Tibial nerve (tissue), 4 donors: ENCODE measurements at places on chromosomes 11 and 22.

- no peaks in the 10 kb centered on the region for H3K27me3 ChIP-seq
- H3K27ac ChIP-seq: no peak overlapping the region
- no peak overlapping the region for H3K4me3 ChIP-seq
- H3K36me3 ChIP-seq: no peaks in the 10 kb centered on the region
- H3K4me1 ChIP-seq: peaks cover 8% of the 10 kb centered on the region
- DNase-seq: no peak
Observed at GRCh38 chr22:24482575-24482974, 12.6 kb upstream of the UPB1 start.

DNA sequence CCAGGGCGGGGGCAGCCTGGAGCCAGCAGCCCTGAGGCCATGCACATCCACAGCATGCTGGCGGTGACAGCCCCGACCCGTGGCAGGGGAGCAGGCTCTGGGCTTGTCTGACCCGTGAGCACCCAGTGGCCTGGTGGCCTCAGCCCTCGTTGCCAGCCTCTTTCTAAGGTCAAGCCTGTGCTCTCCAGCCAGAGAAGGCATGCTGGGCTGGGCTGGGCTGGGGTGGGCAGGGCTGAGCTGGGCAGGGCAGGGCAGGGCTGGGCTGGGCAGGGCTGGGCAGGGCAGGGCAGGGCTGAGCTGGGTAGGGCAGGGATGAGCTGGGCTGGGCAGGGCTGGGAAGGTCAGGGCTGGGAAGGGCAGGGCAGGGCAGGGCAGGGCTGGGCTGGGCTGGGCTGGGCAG, 10.6 kb downstream of the H19 start:
- no peak for DNase-seq
- H3K27me3 ChIP-seq: no peaks in the 10 kb centered on the region
- H3K4me3 ChIP-seq: no peak overlapping the region
- no peaks in the 10 kb centered on the region for H3K36me3 ChIP-seq

DNA sequence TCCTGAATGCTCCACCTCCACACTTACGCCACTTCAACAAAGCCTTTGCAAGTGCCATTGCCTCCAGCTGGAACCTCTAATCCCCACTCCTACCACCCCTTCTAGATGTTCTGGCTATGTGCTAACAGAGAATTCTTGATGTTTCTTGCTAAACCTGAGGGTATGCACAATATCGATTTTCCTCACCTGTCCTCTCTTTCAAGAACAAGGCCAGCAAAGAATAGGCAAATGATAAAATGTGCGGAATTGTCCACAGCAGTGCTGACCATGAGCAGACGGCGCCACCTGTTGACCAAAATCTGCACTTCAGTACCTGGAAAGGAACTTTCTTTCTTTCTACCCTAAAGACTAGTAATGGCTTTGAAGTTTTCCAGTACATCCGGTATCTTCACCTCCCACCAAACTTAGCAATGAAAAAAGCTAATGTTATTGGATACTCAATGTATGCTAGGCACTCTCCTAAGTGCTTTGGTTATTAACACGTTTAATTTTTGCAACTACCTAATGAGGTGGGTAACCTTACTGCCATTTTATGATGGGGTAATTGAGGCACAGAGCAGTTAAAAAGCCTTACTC, 3.4 kb downstream of the TIMM10 start:
- peaks cover 9% of the 10 kb centered on the region for H3K4me1 ChIP-seq
- peak; percentile 95 for DNase-seq
- H3K27me3 ChIP-seq: no peaks in the 10 kb centered on the region
- no peak overlapping the region for H3K27ac ChIP-seq

- no peak overlapping the region for H3K27ac ChIP-seq
- no peak overlapping the region for H3K4me3 ChIP-seq
- DNase-seq: no peak
- H3K4me1 ChIP-seq: no peaks in the 10 kb centered on the region
- H3K36me3 ChIP-seq: no peaks in the 10 kb centered on the region
- no peaks in the 10 kb centered on the region for H3K27me3 ChIP-seq
Observed at GRCh38 chr11:76391021-76391420, 9.9 kb downstream of the GVQW3 start.

- H3K27me3 ChIP-seq: peaks cover 57% of the 10 kb centered on the region
- no peak within 1 kb of the TSS for H3K4me3 ChIP-seq
- H3K27ac ChIP-seq: no peak within 1 kb of the TSS
Observed at GRCh38 chr22:37244114-37244921, at the start of gene RAC2. RAC2 (minus strand) TSS chr22:37244269; CDS start chr22:37244148, 121 bp downstream.

- H3K4me3 ChIP-seq: no peak overlapping the region
- H3K36me3 ChIP-seq: no peaks in the 10 kb centered on the region
- H3K27ac ChIP-seq: no peak overlapping the region
- no peaks in the 10 kb centered on the region for H3K27me3 ChIP-seq
- DNase-seq: no peak
- peaks cover 12% of the 10 kb centered on the region for H3K4me1 ChIP-seq
Observed at GRCh38 chr22:20946080-20946986, 20.7 kb upstream of the AIFM3 start.

DNA sequence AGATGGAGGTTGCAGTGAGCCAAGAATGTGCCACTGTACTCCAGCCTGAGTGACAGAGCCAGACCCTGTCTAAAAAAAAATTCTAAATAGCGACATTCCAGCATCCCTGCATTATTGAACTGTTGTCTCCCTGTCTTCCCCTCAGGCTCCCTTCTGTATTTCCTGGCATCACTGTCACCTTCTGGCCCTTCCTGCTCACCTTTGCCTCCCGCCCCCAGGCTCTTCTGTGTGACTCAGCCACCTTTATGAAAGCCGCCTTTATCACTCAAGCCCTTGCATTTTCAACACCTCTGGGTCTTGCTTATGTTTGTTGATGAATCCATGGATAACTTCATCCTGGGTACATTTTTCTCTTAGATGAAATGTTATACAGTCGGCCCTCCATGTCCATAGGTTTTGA, 21.1 kb downstream of the UBASH3B start:
- H3K4me3 ChIP-seq: no peak overlapping the region
- no peaks in the 10 kb centered on the region for H3K4me1 ChIP-seq
- no peak for DNase-seq
- H3K27me3 ChIP-seq: no peaks in the 10 kb centered on the region
- no peak overlapping the region for H3K27ac ChIP-seq

GRCh38 chr22:31212783-31213629, 908 bp downstream of the LIMK2 start:
- DNase-seq: no peak
- peak overlapping the region; percentile 66 for H3K4me3 ChIP-seq
- no peaks in the 10 kb centered on the region for H3K27me3 ChIP-seq
- H3K27ac ChIP-seq: peak overlapping the region; percentile 77
- H3K36me3 ChIP-seq: no peaks in the 10 kb centered on the region

DNA sequence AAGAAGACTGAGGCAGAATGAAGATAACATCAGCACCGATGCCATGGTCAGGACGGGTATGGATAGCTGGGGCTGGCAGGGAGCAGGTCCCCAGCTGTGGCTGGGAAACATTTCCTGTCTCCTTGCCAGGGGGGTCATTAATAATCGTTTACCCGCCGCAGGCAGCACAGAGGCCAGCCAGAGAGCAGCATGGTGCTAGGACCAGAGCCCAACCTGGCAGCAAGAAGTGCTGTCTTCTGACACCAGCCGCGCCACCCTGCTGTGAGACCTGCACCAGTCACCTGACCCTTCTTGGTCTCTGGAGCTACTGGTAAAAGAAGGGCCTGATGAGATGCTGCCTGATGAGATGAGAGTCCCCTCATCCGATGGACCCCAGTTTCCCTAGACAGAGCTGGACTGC, 36.3 kb downstream of the PDE2A start:
- H3K36me3 ChIP-seq: no peaks in the 10 kb centered on the region
- peaks cover 13% of the 10 kb centered on the region for H3K4me1 ChIP-seq
- H3K4me3 ChIP-seq: no peak overlapping the region
- H3K27ac ChIP-seq: no peak overlapping the region

DNA sequence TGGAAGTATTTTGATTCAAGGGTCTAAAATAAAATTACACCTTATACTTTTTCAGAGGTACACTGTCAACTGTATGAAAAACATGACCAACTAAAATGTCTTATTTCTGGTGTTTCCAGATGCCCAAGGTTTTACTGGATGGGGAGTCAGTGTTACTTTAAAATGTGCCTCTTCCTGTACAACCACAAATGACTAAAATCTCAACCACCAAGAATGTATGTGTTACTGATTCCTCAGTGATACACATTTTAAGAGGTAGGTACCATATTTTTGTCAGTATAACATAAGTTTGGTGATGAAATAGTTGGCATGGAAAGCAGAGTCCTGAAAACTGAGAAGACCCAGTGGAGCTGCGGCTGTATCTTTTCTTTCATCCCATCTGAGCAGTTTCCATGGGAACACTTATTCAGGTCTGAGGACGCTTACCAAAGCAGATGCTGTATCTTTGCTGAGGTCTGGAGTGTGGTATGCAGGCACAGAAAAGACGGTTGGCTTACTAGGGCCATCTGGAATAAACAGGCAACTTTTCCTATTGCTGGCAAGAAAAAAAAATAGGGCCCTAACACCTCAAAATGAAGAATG, 21.2 kb upstream of the TP53AIP1 start:
- no peaks in the 10 kb centered on the region for H3K4me1 ChIP-seq
- no peaks in the 10 kb centered on the region for H3K36me3 ChIP-seq
- no peak overlapping the region for H3K27ac ChIP-seq
- no peak for DNase-seq
- no peaks in the 10 kb centered on the region for H3K27me3 ChIP-seq

GRCh38 chr11:32262367-32262766, 171.5 kb downstream of the RCN1 start:
- H3K36me3 ChIP-seq: no peaks in the 10 kb centered on the region
- no peak overlapping the region for H3K27ac ChIP-seq
- no peak overlapping the region for H3K4me3 ChIP-seq
- no peaks in the 10 kb centered on the region for H3K4me1 ChIP-seq

DNA sequence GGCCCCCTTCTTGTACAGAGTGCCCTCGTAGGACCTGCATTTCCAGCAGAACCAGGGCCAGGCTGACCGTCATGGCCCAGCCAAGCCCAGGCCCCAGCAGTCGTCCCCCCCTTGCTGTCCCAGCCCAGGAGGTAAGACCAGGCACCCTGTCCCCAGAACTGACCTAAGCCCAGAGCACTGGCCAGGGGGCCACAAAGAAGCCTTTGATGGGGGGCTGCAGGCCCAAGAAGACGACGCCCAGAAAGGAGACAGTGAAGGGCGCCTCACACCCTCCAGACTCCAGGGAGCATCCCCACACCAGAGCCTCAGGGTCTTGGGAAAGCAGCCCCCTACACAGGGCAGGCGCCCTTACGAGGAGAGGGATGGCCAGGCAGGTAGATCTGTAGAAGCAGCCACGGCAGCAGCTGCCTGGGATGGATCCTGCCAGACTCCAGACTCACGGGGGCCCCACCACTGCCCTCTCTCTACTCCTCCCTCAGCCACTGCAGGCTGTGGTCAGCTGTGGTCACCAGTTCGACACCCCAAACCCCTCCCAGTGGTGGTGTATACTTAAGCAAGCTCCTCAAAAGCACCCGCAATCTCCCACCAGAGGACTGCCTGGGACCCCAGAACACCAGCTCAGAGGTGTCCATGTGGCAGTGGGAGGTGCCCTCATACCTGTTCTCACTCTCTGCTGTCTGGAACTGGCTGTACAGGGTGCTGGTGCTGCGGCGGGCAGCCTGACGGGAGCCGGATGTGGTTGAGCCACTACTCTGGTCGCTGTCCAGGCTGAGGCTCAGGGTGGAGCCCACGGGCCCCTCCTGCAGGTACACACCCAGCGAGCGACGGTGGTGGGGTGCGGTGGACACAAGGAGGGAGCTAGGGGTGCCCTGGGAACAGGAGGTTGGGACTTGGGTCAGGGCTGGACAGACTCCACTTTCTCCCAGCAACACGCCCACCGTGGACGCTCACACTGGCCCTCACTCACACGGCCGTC, 27.0 kb downstream of the SBF1 start:
- H3K36me3 ChIP-seq: peaks cover 81% of the 10 kb centered on the region
- no peak for DNase-seq
- no peaks in the 10 kb centered on the region for H3K27me3 ChIP-seq
- H3K27ac ChIP-seq: peak overlapping the region; percentile 65
- H3K4me3 ChIP-seq: no peak overlapping the region

- DNase-seq: no peak
- no peak overlapping the region for H3K4me3 ChIP-seq
- no peaks in the 10 kb centered on the region for H3K36me3 ChIP-seq
- H3K27me3 ChIP-seq: no peaks in the 10 kb centered on the region
- no peak overlapping the region for H3K27ac ChIP-seq
Observed at GRCh38 chr11:96335388-96335787, 7.6 kb downstream of the MAML2 start.

DNA sequence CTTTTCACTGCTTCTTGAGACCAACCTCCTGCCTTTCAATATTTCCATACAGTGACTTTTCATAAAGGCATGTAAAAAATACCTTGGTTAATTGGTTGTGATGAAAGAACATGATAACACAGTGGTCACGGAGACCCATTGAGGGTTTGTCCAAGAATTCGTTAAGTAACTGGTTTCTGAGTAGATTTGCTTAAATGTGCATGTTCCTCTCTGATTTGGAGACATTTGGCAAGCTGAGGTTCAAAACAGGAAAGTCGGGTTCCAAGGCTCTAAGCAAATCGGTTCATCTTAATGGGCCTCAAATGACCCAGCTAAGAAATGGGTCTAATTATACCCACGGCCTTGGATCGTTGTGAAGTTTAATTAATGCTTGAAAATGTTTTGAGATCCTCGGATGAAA, 36.9 kb upstream of the CCND1 start:
- no peaks in the 10 kb centered on the region for H3K4me1 ChIP-seq
- no peaks in the 10 kb centered on the region for H3K27me3 ChIP-seq
- H3K27ac ChIP-seq: no peak overlapping the region

GRCh38 chr11:6505577-6506240, 8.6 kb downstream of the DNHD1 start:
- H3K36me3 ChIP-seq: no peaks in the 10 kb centered on the region
- H3K27me3 ChIP-seq: no peaks in the 10 kb centered on the region
- no peaks in the 10 kb centered on the region for H3K4me1 ChIP-seq
- DNase-seq: no peak
- H3K4me3 ChIP-seq: no peak overlapping the region

DNA sequence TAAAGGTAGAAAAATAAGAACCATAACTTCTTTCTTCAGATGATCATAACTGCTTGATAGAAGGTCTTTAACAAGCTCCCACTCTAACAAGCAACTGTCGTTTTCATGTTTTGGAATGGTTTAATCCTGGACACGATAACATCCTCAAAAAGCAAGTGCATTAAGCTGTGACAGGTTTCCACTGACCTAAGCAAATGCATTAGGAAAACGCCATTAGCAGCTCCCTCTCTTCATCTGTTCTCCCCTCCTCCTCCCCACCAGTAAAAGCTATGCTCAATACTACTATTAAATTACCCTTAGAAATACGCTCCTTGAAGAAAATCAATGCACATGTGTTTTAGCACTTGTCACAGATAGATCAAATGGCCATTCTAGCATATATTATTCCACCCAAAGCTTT, 729.4 kb downstream of the OPCML start:
- H3K4me3 ChIP-seq: no peak overlapping the region
- no peaks in the 10 kb centered on the region for H3K36me3 ChIP-seq
- H3K4me1 ChIP-seq: no peaks in the 10 kb centered on the region
- no peak for DNase-seq
